Cortex of kidney (tissue), 1 donor: ENCODE measurements at places on chromosomes 2 and 18.

GRCh38 chr2:237673130-237674001 is 46.0 kb downstream of the LRRFIP1 start:
- no peak for DNase-seq

- no peak for DNase-seq
Measured at GRCh38 chr2:36547906-36548305, 50.1 kb downstream of the FEZ2 start.

DNA sequence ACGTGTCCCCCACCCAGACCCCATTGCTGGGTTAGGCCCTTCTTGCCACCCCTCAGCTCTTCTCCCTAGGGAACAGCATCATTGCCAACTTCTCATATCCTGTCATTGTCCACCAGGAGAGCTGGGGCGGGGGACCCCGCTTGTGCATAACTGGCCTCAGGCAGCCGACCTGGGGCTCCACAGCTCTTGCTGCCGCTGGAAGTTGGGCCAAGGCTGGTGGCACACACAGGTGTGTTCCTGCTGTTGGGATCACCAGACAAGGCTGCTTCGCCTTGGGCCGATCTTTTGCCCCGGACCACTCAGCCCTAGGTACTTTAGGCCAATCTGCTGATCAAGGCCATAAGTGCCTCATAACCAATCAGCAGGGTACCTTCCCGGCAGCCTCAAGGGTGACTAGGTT is 28.6 kb downstream of the TPRKB start:
- no peak for DNase-seq

DNA sequence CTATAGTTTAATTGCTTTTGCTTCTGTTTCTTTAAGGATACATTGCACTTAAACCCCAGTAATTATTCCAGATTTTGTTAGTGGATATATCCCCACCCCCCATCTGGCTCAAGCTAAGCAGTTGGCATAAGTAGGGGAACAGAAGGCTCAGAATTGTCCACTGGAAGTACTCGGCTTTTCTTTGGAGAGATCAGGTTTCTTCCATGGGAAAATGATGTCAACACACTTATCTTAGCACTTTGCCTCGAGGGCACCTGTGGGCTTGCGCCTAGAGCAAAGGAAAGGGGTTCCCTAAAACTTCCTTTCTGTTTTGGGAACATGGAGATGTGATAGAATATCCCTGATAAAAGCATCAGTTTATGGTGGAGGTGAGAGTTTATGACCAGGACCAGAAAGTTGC is 130.6 kb downstream of the FMNL2 start:
- DNase-seq, result no peak

DNA sequence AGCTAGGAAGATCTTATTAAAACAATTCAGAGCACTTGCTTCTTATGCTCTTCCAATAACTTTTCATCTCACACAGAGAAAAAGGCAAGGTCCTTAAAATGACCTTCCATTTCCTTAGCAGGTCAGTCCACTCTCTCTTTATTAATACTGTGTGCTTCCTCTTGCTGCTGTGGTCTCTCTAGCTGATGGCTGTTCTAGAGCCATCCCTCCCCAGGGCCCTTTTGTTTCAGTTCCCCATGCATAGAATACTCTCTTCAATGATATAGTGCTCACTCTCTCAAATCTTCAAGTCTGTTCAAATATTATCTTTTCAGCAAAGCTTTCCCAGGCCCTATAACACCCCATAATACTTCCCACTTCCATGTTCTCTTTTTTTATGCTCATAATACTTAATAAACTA is 469.3 kb downstream of the METTL4 start:
- DNase-seq, result no peak
